Upper lobe of left lung (tissue), 6 donors: ENCODE measurements at places on chromosomes 1 and 21.

- no peak for DNase-seq
Measured at GRCh38 chr1:55611123-55611522, 396.0 kb upstream of the USP24 start.

DNA sequence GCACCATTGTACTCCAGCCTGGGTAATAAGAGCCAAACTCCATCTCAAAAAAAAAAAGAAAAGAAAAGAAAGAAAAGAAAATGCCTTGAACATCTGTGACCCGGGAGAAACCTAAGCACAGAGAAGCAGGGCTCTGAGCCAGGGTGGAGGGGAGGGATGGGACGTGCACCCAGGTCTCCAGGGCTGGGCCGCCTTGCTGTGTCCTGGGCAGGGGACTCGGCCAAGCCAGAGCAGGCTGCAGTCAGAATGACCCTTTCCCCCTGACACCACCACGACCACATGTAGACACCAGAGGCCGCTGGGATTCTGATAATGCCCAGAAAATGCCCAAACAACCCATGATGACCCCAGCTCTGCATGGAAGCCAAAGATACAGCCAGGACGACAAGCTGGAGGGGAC lies 17.8 kb downstream of the CHD5 start:
- DNase-seq = no peak

DNA sequence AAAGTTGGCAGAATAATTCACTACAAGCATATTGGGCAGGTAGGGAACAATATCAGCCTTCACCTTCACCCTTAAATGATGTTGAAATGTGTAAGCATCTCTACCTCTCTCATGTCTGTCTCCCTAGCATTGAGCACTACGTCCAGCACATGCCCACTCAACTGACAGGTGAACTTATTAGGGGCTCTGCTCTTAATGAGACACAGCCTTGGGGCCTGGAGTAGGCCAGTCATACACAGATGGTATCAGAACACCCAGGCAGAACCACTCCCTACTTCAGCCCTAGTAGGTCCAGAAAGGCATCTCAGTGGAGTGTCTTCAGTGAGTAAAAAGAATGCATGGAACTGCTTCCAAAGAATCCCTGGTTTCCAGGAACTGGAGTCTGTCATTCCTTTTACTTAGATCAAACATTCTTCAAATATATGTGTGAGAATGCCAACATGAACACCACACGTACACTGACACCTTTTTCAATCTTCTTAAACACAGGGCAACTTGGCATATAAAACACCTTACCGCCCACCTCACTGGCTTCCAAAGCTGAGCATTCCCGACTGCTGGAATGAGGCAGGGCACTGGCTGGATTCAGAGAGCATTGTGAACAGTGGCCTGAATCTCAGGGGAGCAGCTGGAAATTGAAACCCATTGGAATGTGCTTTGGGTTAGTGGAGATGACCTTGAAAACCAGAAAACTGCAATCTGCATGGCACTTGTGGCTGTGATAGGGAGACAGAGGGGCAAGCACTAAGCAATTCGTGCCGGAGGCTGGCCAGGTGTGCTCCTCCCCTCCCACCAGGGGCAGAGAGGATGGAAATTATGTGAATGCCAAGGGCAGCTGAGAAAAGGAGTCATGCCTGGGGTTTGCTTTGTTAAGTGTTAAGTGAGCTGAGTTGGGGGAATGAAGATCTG lies 24.2 kb upstream of the HSD3B1 start:
- no peak for DNase-seq

DNA sequence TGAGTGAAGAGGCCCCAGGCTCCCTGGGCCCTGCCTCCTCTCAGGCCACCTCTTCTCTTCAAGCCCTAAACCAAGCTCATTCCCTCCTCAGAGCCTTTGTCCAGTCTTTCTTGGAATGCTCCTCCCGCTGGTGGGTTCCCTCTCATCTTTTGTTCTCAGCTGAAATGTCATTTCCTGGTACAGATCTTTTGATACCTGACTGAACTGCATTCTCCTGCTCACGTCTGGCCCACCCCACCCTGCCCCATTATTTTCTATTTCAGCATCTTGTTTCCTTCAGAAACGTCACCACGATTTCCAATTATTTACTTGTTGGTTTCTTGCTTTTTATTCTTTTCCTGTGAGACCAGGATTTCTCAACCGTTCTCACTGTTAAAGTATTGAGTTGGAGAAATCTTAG lies 16.4 kb downstream of the LAMB3 start:
- DNase-seq = no peak

GRCh38 chr1:36851595-36851994 lies 182.7 kb downstream of the GRIK3 start:
- no peak for DNase-seq

DNA sequence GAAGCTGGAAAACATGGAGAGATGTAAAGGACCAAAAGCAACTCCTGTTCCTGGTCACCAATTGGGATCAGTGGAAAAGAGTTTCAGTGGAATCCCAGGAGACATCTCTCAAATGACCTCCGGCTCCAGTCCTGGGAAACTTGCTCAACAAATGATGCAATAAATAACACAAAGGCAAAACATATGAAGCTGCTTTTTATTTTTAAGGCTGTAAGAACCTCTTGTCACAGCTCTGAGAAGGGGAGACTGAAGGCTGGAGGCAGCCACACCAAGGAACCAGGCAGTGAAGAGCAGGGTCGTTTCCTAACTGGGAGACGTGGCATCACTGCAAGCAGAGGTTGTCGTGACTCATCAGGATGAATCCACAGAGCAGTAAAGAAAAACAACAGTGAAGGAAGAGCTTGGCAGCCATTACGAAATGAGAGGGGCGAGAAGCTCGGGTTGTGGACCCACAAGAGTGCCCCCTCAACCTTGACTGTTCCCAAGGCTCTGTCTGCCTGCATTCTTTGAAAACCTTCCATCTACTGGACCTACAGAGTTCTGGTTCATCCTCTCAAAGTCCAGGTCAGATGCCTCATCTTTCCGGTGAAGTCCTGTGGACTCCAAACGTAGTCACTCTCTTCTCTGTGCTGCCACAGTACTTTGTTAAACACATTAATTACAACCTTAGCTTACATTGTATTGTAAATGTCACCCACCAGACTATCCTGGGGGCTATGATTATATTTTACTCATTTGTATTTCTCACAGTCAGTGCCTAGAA lies 32.1 kb downstream of the JAK1 start:
- DNase-seq = peak; percentile 39

GRCh38 chr21:37671381-37671780 lies 244.9 kb downstream of the KCNJ6 start:
- DNase-seq = no peak

GRCh38 chr1:35290452-35290851 lies 21.9 kb downstream of the ZMYM4 start:
- DNase-seq = no peak

GRCh38 chr21:27083144-27083543 lies 116.3 kb upstream of the ADAMTS5 start:
- no peak for DNase-seq

GRCh38 chr1:39142401-39143060 lies 62.0 kb upstream of the MACF1 start:
- DNase-seq = peak; percentile 93

DNA sequence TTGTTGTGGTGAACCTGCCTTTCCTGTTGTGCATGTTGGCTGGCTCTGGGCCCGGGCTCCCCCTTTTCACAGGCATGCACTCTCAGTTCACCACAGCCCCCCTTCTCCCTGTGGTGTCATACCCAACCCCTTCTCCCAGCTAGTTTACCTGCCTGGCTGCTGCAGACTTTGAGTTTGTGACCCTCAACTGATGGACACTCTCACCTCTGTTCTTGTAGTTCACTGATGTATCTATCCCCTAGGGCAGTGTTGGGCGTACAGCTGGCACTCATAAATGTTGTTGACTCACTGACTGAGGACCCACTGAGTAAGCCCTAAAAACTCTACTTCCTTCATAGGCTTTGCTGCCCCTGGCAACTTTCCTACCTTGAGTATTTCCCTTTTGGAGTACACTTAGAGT lies 54.9 kb downstream of the WDR64 start:
- no peak for DNase-seq

- DNase-seq = no peak
Measured at GRCh38 chr1:159009287-159009686, 420 bp upstream of the IFI16 start.

- DNase-seq = peak; percentile 81
Measured at GRCh38 chr1:39683591-39684312, 7.5 kb downstream of the HPCAL4 start.

GRCh38 chr21:28798798-28799197 lies 193.9 kb downstream of the LTN1 start:
- DNase-seq = no peak

DNA sequence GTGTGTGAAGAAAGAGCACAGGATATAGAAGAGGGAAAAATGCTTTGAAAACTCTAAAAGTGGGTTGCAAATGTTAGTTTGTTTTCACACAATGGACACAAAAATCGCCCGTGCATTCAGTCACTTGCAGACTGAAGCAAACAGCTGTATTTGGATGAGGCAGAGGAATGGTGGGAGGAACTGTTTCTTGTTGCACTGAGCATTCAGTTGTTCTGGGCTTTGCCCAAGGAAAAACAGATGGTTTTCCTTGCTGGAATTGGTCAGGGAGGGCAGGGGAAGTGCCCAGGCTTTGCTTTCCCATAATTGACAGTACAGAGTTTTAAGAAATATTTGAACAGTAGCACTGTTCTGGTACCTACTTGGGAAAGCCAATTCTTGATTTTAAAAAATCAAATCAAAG lies 19.5 kb upstream of the WARS2 start:
- DNase-seq = no peak

GRCh38 chr1:39613250-39613649 lies 26.2 kb downstream of the HEYL start:
- no peak for DNase-seq

GRCh38 chr1:203621559-203622262 lies 4.9 kb upstream of the ATP2B4 start:
- DNase-seq = no peak

DNA sequence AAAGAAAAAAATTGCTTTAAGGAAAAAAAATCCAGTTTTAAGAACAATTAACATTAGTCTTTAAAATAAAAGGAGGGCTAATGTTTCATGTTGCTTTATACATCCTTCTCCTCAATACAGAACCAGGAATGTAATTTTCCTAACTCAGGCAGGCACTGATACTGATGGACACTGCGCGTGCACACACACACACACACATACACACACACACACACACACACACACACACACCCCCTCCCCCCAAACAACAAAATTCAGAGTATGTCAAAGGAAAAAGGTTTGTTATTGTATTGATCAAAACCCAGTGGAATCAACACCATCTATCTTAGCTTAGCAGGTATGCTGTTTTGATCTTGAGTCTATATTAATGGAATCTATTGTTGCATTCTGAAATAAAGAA lies 31.6 kb downstream of the PTP4A2 start:
- no peak for DNase-seq

DNA sequence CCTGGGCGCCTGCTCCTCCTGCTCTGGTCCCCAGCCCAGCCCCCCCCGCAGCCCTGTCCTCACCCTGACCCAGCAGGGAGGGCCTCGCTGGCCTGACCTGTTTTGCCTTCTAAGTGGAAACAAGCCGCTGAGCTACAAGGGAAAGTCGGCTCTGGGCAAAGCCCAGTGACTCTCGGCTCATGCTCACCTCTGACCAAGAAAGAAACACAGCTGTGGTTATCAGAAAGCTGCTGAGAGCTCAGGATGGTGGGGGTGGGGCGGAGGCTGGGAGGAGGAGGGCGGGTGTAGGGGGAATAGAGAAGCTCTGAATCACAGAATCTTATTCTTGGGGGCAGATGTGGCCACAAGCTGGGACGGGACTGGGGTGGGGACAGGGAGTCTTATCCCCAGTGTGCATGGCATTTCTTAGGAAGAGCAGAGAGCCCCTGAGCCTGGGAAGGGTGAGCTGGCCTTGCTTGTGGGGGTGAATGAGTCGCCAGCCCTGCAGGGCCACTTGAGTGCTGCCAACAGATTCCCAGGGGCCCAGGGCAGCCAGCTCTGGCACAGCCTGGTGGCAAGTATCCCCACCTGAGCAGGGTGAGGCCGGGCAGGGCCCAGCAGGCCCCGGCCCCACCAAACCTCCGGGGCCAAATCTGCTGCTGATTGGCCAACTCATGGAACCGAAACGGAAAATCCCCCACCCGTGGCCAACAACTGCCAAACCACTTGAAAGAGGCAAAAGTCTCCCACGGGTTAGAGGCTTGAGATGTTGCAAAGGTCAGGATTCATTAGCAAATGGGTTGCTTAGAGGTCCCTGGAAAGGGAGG lies 120.6 kb downstream of the SPSB1 start:
- DNase-seq = peak; percentile 67

DNA sequence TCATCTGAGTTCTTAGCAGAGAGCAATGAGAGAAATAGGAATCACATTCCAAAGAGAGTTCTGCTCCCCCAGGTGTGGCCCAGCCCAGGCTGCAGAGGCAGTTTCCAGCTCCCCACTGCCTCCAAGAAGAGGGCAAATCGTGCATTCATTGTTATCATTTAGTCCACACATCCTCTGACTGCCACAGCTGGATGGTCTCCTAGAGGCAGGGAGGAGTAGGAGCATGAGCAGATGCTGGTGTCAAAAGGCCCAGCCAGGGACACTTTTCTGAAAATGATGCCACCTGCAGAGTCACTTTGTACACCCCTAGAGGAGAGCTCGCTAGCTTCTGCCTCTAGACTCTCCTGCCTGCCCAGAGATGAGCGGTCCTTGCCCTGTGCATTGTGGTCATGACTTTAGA lies 33.6 kb upstream of the GNPAT start:
- DNase-seq = no peak

DNA sequence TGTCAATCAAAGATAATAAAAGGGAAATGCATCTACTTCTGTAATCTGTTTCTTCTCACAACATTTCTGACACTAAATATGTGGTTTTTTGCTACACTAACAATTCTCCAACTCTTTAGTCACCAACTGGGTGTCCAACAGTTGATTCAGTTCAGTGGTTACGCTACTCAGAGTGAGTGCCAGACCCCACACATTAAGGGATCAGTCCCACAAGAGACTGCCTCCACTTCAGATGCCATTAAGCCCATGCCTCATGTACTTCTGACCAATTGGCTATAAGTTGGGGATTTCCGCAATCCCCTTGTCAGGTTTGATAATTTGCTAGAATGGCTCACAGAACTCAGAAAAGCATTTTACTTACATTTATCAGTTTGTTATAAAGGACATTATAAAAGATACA lies 28.4 kb downstream of the RNF2 start:
- DNase-seq = no peak
